RPMI8226 (cell line): ENCODE measurements at places on chromosomes 2 and 18.
A peak's percentile ranks its signal among the peaks of the same experiment; 100 is the strongest.

DNA sequence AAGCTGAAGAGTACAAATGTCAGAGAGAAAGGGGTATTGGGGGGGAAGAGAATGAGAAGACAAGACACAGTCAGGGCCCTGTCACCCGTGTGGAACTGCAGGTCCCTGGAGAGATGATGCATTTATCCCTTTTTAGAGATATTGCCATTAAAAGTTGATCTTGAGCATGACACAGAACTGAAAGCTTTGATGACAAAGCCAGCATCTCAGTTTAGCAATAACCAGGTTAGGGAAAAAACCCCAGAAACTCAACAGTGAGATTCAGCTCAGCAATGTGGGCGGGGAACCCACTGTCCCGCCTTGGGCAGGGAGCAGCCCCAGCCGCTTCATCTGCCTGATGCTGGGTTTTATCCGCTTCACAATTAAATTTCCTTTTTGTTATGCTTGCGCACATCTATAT lies 181.1 kb downstream of the NEDD4L start:
- DNase-seq, result no peak

DNA sequence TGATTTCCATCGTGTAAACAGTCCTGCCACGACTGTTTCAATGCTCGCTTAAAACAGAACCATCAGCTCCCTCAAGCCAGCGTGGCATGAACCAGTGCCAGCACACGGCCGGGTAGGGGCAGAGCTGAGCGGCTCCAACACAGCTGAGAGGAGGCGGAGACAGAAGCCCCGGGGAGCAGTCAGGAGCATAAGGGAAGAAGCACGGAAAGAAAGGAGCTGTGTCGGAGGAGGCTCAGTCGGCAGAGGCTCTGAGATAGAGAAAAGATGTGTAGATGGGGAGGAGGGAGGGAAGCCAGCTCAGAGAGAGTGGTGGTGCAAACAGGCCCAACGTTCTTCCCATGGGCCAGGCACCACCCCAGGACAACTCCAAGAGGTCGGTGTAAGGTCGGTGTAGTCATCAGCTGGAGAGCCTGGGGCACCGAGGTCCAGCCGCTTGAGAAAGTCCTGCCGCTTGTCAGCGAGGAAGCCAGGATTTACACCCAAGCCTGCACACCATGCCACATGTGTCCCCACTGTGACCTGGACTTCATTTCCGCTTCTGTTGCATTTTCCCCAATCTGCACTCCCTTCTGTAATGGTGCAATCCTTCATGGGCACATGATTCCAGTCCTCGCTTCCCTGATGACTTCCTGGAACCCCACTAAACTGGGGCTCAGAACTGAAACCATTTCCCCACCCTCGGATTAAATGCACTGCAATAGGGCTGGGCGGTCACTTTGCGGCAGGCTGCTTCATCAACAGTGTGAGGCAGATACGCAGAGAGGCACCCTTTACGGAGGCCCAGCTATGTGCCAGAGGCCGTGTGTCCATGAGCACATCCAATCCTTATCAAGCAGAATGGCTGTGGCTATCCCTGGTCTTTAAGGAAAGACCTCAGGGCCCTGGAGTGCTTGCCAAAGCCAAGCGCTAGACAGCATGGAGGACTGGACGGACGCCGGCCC lies 43.5 kb downstream of the CYP27C1 start:
- no peak for DNase-seq

DNA sequence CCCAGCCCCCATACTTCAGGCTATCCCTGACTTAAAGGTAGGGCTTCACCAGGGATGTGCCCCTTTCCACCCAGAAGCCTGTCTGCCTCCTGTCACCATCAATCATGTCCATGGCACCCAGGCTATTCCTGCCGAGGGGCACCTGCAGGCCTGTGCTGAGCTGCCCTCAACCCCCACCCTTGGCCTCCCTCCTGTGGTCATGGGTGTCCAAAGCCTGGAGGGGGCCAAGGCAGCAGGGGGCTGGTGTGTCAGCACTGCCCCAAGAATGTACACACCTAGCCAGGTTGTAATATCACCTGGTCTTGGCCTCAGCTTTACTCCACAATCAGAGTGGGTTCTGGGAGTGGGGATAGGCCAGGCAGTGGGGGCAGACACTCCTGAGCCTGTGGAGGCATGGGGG lies 69.3 kb downstream of the SUCLG1 start:
- DNase-seq, result no peak

GRCh38 chr2:162037028-162037795 lies 36.8 kb downstream of the DPP4 start:
- no peak for DNase-seq

GRCh38 chr18:59735269-59735860 lies 38.1 kb upstream of the CCBE1 start:
- no peak for DNase-seq

DNA sequence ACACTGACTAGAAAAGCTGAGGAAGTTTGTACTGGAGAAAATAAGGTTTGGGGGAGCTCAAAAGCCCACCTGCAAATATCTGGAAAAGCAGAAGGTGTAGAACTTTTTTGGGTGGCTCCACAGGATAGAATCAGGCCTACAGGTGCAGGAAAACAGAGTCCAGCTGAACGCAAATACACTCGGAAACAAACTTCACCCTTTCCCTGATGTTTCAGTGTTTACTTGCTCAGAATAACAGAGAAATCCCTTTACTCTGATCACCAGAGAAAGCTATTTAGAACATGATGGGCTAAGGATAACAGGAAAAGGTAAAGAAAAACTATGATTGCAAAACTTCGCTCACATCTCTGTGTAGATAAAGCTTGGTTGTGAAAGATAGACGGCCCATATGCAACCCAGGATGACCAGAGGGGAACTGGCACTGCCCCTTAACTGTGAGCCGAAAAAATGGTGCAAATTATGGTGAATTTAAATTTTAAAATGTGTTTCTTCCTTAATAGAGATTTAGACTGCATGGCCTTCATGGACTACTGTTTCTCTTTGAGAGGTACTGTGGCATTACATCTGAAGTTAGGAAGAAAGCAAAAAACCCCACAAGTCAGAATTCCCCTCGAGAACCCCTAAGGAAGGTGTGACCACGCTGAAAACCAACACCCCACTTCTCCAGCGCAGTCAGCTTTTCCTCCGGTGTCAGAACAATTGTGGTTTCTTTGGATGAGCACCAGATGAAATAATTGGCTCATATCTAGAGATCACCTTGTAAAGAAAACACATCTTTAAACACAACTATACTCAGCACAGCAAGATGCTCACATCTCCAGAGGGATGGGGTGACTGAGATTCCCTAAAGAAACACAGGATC lies 84.5 kb upstream of the TMEM247 start:
- DNase-seq, result no peak

- DNase-seq, result no peak
Measured at GRCh38 chr2:34519659-34520058, 920.6 kb upstream of the FAM98A start.

DNA sequence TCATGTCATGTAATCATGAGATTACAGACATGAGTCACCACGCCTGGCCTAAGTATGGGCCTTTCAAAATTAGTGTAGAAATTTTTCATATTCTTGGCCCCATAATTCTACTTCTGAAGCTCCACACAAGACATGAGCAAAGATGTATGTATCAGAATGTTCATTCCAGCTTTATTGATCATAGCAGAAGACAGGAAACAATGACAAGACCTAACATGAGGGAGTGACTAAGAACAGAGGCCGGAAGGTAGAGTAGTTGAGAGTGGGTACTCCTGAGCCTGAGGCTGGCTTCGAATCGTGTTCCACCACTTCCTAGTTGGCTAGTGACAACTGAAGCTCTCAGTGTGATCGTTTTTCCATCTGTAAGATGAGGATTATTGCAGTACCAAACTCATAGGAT lies 89.3 kb downstream of the ARMC9 start:
- no peak for DNase-seq

DNA sequence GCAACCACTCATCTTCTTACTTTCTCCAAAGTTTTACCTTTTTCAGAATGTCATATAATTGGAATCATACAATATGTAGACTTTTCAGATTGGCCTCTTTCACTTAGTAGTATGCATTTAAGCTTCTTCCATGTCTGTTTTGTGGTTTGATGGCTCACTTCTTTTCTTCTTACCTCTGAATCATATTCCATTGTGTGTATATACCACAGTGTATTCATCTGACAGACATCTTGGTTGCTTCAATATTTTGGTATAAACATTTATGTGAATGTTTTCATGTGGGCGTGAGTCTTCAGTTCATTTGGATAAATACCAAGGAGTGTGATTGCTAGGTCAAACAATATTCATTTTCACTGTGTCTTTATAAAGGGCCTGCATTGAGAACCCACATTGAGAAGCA lies 136.1 kb upstream of the NOSTRIN start:
- no peak for DNase-seq

GRCh38 chr2:140842110-140842509 lies 1288.7 kb downstream of the LRP1B start:
- DNase-seq, result no peak

DNA sequence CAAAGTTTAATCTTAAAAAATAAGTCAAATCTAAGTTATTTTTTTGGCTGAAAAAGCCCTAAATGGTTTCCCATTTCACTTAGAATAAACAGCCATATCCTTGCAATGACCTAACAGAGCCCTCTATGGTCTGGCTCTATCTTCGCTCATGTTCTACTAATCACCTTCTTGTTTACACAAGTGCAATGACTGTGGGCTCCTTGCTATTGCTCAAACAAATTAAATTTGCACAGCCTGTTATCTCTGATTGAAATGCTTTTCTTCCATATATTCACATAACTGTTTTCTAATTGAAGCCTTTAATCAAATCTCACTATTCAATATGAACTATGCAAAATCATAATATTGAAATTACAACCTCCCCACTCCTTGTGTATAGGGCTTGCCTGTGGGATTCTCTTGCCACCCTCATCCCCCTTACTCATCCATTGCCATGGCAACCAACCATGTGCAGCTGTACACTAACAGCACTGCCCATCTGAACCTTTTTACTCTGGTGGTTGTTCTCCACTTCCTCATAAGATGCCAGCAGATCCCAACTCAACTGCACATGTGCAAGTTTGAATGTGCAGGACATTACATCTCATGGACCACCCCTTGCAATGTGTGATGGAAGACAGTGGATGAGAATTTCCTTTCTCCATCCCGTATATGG lies 1083.2 kb downstream of the SOCS6 start:
- DNase-seq, result no peak

GRCh38 chr2:234373481-234374149 lies 123.3 kb downstream of the ARL4C start:
- no peak for DNase-seq

- DNase-seq, result no peak
Measured at GRCh38 chr18:37219257-37219656, 346.3 kb downstream of the CELF4 start.

DNA sequence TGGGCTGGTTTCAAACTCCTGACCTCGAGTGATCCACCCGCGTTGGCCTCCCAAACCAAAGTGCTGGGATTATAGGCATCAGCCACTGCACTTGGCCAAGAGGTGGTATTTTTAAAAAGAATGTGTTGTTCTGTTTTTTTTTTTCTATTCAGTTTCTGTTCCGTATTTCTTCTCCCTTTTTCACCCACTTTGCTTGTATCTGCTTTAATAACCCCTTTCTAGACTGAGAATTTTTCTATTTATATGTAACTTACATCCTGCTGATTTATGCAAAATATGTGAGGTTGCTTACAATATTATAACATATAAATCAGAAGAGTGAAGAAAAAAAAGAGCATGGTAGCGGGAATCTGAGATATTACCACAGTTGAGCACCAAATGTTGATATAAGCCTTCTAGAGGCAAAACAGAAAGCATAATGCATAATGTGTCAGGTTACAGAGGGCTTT lies 17.2 kb upstream of the LYPD6B start:
- DNase-seq, result peak; percentile 66

DNA sequence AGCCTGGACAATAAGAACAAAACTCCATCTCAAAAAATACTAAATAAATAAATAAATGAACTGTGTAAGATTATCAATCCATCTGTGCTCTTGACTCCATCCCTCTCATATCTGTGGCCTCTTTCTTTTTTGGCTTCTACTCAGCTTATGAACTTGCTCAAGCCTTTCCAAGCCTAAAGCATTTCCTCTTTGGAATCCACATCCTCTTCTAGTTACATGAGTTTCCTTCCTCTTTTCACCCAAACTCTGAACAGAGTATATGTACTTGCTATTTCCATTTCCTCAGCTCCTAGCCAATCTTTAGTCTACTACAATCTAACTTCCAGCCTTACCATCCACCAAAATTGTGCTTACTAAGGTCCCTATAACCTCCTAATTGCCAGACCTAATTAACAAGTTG lies 2.5 kb upstream of the DNAJC10 start:
- DNase-seq, result peak; percentile 11

DNA sequence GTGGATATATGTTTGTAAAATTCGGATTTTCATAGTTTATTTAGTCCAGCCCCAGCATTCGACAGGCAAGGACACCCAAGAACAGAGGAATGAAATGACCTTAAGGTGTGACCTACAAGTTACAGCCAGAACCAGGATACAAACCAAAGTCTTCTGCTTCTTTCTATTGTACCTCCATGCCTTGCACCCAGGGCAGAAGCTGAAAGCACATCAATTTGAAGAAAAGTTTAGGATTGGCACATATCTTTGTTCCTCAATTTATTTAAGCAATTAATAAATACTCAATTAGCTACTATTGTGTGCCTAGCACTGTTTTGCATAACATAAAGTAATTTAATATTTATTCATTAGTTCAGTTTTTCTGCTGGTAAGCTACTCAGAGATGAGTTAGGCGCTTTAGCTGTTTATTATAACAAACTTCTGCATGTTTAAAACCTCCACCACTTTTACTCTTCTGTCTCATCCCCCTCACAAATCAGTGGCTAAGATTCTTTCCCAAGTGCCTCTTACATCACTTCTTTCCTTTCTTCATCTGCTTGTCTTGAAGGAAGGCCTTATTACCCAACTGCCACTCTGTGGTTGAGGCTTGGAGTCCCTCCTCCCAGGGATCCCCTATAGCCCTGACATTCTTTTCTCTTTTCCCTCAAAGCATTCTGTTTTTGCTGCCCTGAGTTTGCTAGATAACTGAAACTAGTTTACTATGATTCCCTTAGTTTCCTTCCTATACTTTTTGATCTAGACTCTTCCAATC lies 37.1 kb upstream of the DARS1 start:
- no peak for DNase-seq

GRCh38 chr2:213104092-213104902 lies 47.1 kb downstream of the IKZF2 start:
- no peak for DNase-seq

DNA sequence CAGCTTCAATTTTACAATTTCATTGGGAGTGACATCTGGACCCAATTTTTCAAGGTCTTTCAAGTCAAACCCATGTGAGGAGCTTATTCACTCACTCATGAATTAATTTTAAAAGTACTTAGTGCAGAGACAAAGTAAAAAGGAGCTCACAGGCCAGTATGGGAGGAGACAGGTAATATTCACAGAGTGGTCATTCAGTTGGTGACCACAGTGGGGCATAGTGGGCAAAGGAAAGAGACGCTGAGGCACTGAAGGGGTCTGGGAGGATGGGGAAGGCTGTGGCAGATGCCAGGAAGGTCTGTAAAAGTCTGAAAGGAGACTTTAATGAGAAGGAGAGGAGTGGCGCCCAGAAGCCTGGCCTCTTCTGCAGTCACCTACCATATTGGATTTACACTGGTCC lies 76.0 kb downstream of the CD8B2 start:
- DNase-seq, result no peak

DNA sequence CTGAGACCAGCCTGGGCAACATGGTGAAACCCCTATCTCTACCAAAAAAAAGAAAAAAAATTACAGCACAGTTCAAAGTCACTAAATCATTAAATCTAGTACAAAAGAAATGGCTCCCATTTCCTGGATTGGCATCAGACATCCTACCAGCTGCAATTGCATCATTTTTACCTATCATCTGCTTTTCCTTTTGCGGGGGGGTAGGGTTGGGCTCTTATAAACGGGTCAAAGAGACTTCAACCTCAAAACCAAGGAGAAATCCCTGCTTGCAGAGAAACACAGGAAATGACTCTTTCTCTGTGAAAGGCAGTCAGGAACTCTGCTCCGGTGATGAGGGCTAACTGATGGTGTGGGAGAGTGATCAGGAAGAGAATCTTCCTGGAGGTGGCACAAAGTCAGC lies 45.3 kb upstream of the RFX8 start:
- no peak for DNase-seq
